NCI-H1930 (cell line): ENCODE measurements at places on chromosomes 6 and 20.

- DNase-seq = no peak
Observed at GRCh38 chr6:3287308-3287707, 28.6 kb downstream of the PSMG4 start.

DNA sequence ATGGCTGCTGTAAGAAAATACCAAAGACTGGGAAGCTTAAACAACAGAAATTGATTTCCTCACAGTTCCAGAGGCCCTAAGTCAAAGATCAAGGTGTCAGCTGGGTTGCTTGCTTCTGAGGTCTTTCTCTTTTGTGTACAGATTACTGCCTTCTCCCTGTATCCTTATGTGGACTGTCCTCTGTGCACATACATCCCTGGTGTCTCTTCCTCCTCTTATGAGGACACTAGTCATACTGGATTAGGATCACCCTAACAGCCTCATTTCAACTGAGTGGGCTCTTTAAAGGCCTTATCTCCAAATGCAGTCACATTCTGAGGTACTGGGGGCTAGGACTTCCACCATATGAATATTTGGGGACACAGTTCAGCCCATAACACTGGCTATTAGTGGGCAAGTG is 130.0 kb upstream of the DTNBP1 start:
- DNase-seq = no peak

DNA sequence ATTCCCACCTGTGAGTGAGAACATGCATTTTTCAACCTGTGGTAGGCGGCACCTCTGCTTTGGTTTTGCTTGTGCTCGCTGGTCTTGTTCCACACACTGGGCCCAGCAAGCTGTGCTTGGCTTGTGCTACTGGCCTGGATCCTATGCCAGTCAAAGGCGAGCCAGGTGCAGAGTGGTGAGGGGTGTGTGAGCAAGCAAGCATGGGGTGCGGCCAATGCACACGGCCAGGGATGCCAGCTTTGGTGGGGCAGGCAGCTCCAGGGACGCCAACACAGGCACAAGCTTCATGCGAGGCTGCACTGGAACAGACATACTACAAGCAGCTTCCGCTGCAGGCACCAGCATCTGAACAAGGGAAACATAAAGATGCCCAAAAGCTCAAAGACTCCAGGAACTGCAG is 654.9 kb upstream of the EYS start:
- no peak for DNase-seq

DNA sequence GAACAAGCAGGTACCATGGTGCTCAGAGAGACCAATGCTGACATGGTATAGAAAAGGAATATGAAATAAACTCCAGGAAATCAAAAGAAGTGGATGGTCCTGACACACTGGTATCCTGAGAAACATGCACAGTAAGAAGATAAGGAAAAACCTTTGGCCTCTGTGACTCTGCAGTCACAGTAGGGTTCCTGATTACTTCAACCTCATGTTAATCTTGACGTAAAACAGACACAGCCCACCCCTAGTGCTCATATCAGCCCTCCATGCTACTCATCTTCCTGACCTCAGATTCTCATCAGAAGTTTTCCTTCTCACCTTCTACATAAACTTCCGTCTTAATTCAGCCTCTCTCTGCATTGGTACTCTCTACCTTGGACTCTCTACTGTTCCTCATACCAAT is 240.9 kb downstream of the PKHD1 start:
- no peak for DNase-seq

DNA sequence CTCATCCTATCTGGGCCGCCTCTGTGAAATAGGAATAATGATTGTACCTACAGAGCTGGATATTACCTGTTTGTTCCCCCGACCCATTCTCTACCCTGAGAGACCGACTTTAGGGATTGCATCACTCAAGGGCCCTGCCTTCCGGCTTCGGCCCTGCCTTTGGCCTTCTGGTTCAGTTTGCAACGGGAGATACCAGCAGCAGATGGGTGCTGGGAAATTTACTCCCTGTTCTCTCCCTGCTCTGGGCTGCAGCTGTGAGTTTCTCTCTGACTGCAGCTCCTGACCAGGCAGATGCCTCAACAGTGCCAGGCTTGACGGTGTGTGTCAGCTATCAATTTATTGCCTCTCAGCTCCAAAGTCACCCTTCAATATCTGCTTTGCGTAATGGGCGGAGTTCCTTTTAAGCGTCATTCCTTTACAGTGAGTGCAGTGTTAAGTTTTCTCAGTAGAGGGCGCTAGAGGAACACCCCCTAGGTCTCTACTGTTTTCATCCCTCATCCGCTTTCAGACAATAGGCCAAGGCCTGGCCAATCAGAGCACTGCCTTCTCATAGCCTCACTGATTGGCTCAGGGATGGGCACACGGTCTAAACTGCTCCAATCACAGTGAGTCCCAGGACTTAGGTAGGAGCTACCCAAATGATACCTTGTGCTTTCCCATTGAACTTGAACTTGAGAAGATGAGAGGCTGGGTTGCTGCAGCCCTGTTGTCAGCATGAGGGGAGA is 30.0 kb downstream of the KCNG1 start:
- DNase-seq = peak; percentile 36

- no peak for DNase-seq
Observed at GRCh38 chr20:48282591-48283228, 497.4 kb upstream of the SULF2 start.

DNA sequence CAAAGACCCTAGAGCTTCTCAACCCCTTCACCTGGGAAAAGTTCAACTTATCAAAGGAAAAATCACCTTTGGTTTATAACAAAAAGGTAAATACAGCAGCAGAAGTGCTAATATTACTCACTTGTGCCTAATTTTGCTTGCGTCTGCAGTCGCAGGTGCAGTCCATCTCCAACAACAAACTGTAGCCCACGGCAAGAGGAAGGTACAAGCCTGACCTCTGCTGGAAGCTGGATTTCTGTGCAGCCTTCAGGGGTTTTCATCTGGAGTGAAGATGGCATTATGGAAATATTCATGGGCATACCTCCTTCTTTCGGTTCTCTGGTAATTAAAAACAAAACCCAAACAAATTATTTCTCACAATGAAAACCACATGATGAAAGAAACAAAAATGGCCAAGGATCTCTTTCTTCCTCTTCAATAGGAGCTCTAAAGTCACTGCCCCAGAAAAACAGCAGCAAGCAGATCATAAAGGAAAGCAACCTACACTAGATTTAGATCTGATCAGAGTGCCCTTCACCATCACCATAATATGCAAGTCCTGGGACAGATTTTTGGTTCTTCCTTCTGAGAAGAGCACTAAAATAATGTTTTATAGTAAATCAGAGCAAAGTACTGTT is 7.8 kb downstream of the UBE3D start:
- DNase-seq = peak; percentile 10

DNA sequence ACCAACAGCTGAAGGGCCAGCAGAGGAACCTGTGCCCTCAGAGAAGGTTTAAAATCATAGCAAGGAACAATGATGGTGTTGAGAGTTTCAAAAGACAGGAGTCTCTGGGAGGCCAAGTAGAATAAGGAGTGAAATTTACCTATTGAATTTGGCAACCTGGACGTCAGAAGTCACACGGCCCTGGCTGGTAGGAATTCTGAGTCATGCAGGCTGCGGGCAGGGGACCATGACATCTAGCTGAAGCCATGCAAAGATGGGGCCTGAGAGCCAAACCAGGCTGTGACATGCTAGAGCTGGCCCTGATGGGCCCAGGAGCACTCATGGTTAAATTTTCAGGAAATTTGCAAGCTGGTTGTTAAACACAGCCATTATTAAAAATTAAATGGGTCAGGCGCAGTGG is 64.0 kb upstream of the SNX9 start:
- DNase-seq = no peak

- DNase-seq = no peak
Observed at GRCh38 chr6:16205377-16206144, 32.8 kb upstream of the GMPR start.

DNA sequence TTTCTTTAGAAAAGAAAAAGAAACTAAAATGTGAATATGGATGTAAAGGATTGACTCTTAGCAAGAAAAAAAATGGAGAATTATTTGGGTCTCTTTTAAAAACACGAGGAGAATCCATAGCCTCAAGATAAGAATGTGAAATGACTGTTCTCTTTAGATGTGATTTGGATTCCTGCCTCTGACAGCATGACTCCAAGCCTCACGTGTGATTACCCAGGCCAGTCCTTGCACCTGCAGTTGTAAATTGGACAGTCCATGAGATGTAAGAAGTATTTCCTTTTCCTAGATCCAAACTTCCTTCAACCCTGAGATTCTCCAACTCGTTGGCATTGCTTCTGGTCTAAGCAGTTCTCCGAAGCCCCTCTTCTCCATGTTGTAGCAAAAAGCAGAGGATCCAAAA is 31.9 kb downstream of the SLC2A12 start:
- DNase-seq = no peak

DNA sequence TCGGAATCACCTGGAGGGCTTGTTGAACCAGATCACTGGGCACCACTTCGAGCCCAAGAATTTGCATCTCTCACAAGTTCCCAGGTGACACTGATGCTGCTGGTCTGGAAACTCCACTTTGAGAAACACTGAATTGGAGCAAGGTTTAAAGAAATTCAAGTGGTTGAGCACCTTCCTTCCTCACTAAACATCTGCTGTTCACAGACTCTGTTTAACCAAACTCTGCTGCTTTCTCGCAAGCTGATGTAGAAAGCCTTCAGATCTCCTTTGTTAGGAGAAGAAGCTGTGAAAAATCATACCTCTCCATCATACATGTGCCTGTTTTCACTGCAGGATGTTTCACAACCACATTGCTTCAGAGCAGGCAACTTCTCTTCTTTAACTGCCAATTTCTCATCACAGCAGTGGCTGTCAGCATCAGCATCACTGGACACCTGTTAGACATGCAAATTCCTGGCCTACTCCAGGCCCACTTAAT is 87.5 kb upstream of the TOP1 start:
- no peak for DNase-seq

DNA sequence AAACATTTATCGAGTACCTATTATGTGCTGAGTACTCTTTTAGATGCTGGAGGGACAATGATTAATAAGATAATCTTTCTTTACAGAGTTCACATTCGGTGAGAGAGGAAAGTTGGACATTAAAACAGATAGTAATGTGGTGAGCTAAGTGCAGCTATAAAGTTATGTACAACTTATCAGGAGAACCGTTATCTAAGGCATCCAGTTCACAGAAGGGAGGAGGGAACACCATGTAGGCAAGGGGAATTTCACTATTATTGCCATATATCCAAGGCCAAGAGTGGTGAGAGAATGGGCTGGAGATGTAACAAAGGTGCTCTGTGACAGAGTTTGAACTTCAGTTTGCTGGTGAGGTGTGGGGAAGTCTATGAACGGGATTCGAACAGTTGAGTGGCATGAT is 105.8 kb downstream of the CARMIL1 start:
- no peak for DNase-seq
